ENCODE measurements at places on chromosomes 5 and 9. TPM values are rescaled to one million over a fixed set of nuclear protein-coding genes. Genes with fewer than 3 reads are reported as not detected.
A peak's percentile ranks its signal among the peaks of the same experiment; 100 is the strongest.

DNA sequence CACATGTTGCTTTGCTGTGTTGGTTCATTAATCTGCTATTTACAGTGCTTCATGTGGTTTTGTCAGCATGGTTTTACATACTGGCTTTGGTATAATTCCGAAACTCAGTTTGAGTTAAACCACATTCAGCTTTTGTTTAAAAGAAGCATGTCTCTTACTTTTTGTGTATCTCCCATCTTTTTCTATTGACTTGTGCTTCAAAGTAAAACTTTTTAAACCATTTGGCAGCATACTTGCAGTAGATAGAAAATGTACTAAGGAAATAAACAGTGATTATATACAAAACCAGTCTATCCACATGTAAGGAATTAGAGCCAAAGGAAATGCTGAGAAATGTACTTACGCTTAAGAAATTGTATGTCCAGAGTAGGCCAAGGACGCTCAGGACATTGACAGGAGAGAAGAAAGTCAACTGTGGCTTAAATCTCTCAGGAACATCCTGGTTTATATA is 286.9 kb downstream of the ARHGEF28 start:
- no peak for DNase-seq

DNA sequence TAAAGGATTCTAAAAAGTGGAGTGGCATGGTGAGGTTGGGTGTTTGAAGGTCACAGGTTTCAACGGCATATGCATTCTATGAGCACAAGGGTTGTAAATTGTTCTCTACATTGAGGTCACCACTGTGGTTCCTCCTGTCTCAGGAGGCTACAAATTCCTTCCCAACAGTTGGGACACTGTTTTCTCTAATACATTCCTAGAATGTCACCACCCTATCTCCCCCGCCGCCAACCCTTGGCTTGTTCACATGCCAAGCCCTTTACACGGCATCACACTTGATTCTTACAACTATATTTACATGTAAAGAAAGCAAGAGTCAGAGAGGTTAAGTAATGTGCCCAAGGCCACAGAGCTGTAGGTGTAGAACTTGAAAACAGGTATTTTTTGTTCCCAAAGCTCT is 315.1 kb downstream of the RAB3C start:
- DNase-seq = no peak

- peak; percentile 21 for DNase-seq
These were observed 121.2 kb downstream of the GCNT1 start for GRCh38 chr9:76580188-76580587.

GRCh38 chr9:123282362-123283047 is 14.1 kb upstream of the STRBP start:
- DNase-seq = peak; percentile 91

DNA sequence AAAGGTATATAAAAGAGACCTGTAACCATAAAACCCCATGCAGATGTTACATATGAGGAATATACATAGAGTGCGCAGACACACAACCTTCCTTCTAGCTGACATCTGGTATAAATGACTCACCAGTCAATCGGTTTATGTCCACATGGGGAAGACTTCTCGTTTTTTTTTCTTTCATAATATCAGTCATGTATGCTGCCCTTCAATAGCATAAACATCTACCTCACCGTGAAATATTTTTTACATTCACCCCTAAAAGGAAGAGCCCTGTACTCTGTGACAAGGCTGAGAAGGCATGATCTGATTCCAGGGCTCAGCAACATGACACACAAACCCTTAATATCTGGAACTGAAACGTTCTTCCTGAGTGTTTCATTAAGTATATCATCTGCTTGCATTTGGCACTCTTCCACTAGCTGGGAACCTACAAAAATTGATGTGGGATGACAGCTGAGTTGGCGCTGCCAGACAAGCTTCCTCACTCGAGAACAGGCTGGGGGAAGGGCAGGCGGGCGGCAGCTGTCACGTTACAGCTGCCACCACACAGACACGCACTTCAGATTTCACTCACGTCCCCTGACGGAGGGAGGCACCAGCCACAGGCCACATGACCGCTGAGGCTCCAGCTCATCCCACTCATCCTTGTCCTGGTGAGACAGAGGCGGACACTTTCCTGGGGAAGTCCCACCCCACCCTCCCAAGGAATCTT is 74.2 kb downstream of the SHB start:
- peak; percentile 21 for DNase-seq

DNA sequence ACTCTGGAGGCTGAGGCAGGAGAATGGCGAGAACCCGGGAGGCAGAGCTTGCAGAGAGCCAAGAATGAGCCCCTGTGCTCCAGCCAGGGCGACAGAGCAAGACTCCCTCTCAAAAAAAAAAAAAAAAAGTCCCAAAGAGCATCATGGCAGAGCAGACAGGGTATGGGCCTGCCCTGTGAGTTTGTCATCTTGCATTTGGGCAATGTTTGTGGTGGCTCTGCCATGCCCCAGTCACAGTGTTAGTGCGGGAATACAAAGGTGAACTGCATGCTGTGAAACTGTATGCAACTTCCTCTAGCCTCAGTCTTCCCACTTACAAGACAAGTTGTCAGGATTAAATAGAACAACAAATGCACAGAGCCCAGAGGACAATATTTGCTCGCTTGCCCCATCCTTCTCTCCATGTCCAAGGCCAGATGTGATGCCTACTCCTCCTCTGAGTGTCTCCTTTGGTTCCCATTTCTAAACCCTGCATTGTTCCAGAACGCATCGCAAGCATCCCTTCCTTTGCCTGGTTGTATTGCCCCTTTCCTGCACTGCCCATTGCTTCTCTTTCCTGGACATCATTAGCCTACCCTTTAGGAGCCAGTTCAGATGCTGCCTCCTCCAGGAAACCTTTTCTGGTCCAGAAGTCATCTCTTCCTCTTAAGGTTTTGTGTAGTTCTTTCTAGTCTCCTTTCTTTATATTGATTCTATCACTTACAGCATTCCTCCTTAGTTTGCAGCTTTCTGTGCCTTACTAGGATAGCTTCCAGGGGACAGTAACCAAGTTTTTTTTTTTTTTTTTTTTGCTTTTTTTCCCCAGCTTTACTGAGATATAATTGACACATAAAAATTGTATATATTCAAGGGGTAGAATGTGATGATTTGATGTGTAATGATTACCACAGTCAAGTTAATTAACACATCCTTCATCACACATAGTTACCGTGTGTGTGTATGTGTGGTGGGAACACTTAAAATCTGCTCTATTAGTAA is 69.0 kb upstream of the TNFAIP8 start:
- DNase-seq = no peak

DNA sequence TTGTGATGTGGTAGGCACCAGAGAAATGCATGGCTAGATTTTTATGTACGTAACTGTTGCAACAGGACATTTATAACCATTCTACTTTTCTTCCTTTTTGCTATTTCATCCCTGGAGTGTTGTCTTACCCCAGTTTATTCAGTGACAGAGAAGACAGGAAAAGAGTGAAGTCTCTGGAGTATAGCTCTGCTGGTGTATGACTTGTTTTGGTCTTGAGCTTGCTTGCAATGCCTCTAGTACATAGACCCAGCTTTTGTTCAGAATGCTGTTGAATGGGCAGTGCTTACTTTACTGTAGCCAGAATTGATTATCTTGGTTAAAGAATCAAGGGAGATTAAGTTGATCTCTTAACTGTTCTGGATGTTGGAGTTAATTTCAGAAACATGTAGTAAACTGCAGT is 94.3 kb downstream of the PBX3 start:
- no peak for DNase-seq

GRCh38 chr9:3497401-3497800 is 28.4 kb downstream of the RFX3 start:
- DNase-seq = no peak

- DNase-seq = no peak
These were observed 3.5 kb downstream of the PRXL2C start for GRCh38 chr9:96651626-96652025.

- no peak for DNase-seq
These were observed 13.7 kb downstream of the IER5L start for GRCh38 chr9:129164246-129164930.

DNA sequence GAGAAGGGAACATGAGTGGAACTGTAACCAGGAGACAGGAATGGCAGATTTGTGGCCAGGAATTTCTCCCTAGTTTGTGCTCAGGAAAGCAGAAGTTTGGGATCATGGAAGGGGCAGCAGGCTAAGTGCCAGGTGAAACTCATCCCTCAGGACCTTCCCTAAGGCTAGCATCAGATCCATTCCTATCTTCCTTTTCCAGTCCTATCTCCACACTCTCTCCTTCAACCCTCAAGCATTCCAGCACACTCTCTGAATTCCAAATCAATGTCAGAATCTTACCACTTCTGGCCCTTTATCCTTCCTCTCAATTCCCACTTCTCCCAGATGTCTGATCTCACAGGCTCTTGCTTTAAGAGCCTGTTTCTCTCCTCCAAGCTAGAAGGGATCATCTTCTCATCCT is 53.2 kb upstream of the GRIA1 start:
- DNase-seq = no peak

DNA sequence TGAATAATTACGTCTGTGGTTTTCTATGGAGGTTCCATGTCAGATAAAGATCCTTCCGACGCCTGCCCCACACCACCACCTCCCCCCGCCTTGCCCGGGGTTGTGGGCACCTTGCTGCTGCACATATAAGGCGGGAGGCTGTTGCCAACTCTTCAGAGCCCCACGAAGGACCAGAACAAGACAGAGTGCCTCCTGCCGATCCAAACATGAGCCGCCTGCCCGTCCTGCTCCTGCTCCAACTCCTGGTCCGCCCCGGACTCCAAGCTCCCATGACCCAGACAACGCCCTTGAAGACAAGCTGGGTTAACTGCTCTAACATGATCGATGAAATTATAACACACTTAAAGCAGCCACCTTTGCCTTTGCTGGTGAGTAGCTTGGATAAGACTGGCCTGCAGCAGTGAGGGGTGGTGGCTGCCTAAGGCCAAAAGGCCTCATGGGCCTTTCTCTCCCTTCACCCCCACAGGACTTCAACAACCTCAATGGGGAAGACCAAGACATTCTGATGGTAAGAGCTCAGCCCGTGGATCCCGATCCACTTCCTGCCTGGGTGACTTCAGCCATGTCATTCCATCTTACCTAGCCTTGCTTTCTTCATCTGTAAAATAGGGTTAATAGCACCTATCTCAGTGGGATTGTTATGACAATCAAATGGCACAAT is at the start of gene IL3:
Gene IL3, plus strand, starts transcription at position 155 of the 661 bp plus-strand sequence. Its CDS starts 52 bp downstream, at position 207.
- no peak for DNase-seq

Gene MCC
- 22.3 TPM for total RNA-seq

Gene NELFB
- total RNA-seq = 29.8 TPM

Gene SAXO1
- total RNA-seq = not detected

Gene HSDL2
- total RNA-seq = 46.1 TPM

Gene PCSK5
- total RNA-seq = 13.0 TPM

Gene SPARC
- total RNA-seq = 327 TPM

Gene SLCO4C1
- total RNA-seq = 1.3 TPM

Gene SERF1A
- 14.0 TPM for total RNA-seq

Gene MACIR
- total RNA-seq = 16.5 TPM

Gene FABP6
- not detected for total RNA-seq

Measured in thyroid gland (tissue), 4 donors.